ENCODE measurements at places on chromosomes 6 and 20. TPM values are rescaled to one million over a fixed set of nuclear protein-coding genes. Genes with fewer than 3 reads are reported as not detected.

OR12D3 gene
- total RNA-seq = not detected

FLRT3 gene
- 0.06 TPM for total RNA-seq

GINS1 gene
- total RNA-seq = 0.58 TPM

SAPCD1 gene
- total RNA-seq = 2.0 TPM

GRCh38 chr6:111563581-111563980 lies 42.1 kb downstream of the TRAF3IP2 start:
- no peak for DNase-seq

BAK1 gene
- 15.2 TPM for total RNA-seq

DNA sequence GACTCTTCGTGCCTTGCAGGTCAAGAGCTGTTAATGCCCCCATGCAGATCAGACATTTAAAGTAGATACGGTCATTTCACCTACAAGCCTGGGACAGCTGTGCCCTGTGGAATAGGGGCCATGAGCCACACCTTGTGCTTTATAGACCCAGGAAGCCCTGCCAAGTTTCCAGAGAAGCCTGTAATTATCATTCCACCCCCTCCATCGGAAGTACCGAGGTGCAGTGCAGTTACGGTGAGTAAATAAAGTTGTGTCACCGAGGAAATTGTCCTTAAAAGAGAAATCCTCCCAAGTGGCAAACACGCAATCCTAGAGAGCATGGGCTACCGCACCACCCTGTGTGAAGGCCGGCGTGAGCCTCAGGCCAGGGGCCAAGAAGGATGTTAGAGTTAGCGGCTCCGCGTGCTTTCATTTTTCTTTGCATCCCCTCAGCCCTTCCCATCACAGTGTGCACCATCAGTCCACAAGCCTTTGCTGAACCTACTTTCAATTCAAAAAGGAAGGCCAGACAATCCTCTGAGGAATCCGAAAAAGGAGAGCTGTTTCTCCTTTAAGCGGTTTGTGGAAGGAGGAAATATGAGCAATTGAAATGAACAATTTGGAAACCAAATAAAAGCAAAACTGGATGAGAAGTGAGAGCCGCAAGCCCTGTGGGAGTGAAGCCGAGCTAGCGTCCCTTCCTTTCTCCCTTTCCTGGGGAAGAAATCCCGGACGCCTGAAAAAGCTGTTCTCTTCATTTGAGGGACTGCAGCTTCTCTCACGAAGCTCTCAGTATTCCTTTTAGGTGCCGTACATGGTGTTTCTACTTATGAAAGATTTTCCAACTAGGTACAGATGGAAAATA lies 183.3 kb upstream of the PDE10A start:
- DNase-seq = no peak

BEND6 gene
- 0.90 TPM for total RNA-seq

PTPRT gene
- not detected for total RNA-seq

- DNase-seq = no peak
Measured at GRCh38 chr6:38176797-38177751, 357.5 kb downstream of the ZFAND3 start.

- no peak for DNase-seq
Measured at GRCh38 chr6:73704260-73704659, 8.3 kb downstream of the CD109 start.

All from mesenteric fat pad (tissue), 1 donor.